ENCODE measurements at places on chromosomes 6 and 20. TPM values are rescaled to one million over a fixed set of nuclear protein-coding genes. Genes with fewer than 3 reads are reported as not detected.

GRCh38 chr20:12153628-12154027 is 235.9 kb downstream of the BTBD3 start:
- DNase-seq: no peak

GRCh38 chr6:111427341-111428116 is 55.5 kb downstream of the REV3L start:
- DNase-seq: no peak

Gene ZBTB12
- 23.1 TPM for polyA plus RNA-seq

DNA sequence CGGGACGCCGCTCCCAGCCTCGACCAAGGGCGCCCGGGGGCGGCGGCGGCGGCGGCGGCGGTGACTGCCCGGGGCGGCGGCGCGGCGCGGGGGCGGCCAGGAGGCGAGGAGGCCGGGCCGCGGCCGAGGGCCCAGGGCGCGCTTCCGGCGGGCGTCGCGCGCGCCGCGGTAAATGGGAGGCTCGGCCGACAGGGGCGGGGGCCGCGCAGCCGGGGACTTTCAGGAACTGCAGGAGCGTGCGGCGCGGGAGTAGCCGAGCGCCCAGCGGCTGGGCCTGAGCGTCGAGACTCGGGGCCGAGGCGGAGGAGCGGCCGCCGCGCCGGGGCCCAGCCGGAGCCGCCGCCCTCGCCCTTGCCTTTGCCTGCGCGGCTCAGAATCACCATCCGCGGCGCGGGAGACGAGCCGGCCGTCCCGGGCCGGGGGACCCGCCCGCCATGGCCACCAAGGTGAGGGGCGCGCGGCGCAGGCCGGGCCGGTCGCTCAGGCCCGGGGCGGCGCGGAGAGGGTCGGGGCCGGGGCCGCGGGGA is at the start of gene SNX9:
SNX9 (plus strand) TSS at position 246 of the 527 bp plus-strand sequence; CDS start at position 435, 189 bp downstream.
- peak; percentile 69 for DNase-seq

Gene OR2J3
- polyA plus RNA-seq: not detected

DNA sequence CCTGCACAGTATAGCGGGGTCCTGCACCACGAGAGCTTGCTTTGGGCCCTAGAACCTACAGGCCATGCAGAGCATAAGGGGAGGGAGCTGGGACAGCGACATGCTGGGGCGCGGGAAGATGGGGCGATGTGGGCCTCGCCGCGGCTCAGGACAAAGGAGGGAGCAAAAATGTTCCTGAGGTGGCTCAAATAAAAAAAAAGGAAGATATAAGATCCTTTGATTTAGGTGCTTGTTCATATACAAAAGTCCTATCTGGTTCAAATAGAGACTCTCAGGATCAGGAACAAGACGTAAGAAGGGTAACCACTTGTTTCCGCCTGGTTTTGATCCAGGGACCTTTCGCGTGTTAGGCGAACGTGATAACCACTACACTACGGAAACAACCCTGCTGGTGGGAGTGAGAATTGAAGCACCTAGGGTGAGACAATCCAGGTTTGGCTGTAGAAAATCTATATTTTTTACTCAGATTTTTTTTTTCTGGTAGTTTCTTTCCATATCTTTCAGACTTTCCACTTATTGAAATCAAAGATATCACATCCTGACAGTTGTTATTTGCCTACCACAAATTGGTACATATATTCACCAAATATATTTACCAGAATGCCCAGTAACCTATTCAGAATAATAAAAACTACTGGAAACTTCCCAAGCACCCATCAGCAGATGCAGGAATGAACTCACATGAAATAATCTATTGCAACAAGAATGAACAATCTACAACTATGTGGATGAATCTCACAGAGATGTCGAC is 177.9 kb upstream of the ZNF184 start:
- no peak for DNase-seq

GRCh38 chr6:166470029-166470862 is 87.5 kb upstream of the MPC1 start:
- no peak for DNase-seq

DNA sequence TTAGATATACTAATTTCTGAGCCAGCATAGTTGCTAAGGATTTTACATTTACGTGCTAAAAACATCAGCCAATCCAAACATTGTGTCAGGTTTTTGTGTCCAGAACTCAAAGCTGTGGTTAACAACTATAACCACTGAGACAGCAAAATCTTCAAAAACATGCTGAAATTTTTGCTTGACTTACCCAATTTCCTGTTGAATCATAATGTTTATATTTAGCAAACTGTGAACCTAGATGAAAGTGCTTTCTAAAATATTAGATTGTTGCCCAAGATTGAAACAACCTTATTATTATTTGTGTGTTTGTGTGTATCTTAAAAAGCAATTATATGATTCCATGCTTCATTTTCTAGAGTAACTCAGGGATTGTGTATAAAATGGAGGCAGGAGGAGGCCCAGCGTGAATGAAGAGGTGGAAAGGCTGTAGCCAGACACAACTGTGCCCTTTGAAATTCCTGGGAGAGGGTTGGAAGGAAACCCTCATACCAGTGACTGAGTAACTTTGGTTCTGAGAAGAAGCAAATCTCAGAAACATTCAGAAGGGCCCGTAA is 48.0 kb downstream of the ARMC2 start:
- no peak for DNase-seq

DNA sequence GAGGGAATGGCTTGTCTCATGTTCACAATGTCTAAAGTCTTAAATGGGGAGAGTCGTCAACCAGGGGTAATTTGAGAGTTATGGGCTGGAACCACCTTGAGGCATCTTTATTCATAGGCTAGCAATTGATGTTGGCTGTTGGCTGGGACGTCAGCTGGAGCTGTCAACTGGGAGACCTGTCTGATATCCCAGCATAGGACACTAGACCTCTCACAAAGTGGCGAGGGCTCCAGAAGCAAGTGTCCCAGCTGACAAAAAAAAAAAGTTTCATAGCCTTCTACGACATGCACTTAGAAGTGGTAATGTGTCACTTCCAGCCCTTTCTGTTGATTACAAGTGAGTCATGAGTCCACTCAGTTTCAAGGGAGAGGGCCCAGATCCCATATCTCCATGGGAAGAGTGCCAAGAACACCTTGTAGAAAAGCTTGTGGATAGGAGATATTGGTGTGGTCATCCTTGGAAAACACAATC is 278.0 kb downstream of the ESR1 start:
- DNase-seq: peak; percentile 21

GRCh38 chr6:107936162-107936909 is 21.7 kb downstream of the SEC63 start:
- no peak for DNase-seq

- DNase-seq: peak; percentile 50
Observed at GRCh38 chr6:69796073-69796641, 653 bp downstream of the LMBRD1 start.

Gene PTK6
- 1.1 TPM for polyA plus RNA-seq

DNA sequence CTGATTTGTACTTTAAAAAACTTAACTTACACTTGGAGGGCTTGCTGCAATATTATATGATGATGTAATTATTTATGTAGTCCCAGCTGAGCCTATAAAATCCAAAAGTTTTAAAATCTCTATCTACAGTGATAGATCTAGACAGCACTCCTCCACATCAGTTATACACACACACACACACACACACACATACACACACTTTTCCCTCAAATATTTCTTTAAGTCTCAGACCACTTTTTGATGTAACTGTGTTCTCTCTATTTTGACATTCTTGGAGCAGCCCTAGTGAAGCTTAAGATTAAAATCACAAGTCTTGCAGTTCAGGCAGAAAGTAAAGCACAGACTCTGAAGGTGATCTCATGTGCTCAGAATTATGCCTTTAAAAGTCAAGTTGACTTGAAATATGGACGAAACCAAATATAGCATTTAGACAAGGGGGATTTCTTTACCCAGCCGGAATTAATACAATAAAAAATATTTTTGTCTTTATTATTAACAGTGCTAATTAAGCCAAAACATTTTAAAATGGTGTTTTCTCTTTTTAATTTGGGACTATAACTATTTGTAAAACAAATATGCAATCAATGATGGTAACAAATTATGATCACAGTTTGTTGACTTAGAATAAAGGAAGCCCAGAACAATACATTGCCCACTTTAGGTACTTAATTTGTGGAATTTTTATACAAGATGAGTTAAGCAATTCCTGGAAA is 63.5 kb upstream of the TMEM30A start:
- DNase-seq: no peak

DNA sequence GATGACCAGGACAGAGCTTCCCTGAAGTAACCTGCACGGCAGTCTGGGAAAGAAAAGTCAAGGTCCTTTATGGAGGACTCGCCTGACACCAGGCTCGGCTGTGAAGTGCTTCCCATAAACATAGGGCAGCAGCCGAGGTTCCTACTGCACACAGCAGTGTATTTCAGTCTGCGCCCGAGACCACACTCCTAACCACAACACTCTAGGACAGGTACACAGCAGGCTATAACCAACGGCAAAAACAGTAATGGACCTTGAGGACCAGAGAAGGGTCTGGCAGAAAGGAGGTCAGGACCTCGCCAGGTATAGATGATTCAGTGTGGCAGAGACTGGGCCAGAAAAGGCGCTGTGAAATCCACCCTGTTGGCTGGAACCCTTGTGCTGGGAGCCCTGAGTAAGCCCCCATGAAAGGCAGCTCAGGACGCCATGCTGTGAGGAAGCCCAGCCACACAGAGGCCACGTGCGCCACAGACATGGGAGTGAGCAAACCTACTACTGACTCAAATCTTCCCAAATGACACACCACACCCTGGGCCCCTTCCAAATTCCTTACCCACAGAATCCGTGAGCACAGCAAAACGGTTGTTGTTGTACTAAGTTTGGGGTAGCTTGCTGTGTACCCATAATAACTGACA is 129.6 kb upstream of the CST7 start:
- no peak for DNase-seq

GRCh38 chr6:22765015-22765414 is 195.6 kb downstream of the HDGFL1 start:
- DNase-seq: no peak

Gene RPN2
- 296 TPM for polyA plus RNA-seq

GRCh38 chr6:105257340-105257739 is 77.5 kb upstream of the POPDC3 start:
- DNase-seq: no peak

- DNase-seq: peak; percentile 33
Observed at GRCh38 chr20:19692685-19693119, 65.4 kb upstream of the RIN2 start.

GRCh38 chr6:104640761-104641160 is 219.0 kb downstream of the HACE1 start:
- DNase-seq: no peak

DNA sequence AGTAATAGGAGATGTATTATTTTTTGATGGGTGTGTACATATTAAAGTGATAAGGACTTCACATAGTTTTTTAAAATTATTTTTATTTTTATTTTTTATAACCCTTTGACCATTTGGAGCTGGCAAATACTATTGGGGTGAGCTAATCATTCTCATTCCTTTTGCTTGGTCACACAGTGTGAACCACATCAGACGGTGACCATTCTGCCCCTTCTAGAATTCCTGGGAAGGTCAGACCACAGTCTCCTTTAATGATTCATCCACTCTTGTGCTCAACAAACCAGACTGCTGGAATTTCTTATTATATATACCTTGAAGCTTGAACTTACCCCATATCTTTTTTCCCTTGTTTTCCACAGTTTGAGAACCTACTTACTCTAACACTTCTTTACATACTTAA is 23.9 kb upstream of the PRL start:
- DNase-seq: peak; percentile 41

DNA sequence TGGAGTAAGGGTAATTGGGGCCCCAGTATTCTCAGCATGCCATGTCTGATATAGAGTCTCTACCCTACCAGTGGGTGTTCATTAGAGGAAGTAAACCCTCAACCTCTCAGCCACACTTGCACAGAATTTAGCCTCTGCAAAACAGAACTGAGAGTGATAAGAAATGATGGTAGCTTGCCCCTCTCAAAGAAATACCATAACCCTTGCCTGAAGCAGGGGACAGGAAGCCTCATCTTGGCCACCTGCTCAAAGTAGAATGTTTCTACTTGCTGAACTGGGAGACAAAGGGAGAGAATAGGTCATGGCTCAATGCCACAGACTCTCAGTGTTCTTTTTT is 33.7 kb downstream of the SPTLC3 start:
- DNase-seq: no peak

Data from left kidney (tissue), 8 donors.